HuH-7 (cell line): ENCODE measurements at places on chromosomes 3 and 15.

- DNase-seq: no peak
Measured at GRCh38 chr3:42681361-42682038, 3.8 kb upstream of the KLHL40 start.

DNA sequence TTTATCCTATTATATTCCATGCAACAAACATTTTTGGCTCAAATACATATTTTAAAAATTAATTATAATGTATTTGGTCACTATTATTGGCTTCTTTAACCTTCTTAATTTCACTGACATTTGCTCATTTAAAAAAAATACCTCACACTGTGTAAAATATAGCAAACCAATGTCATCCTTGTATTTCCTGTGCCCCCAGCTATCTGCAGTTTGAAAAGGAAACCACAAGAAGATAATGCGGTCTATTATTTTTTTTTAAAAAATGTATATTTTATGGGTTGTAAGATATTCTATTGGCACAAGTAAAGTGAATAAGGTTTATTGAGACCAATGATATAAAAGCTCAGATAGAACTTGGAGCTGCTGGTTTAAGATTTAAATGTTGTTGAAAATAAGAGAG, 904.2 kb downstream of the SI start:
- no peak for DNase-seq

DNA sequence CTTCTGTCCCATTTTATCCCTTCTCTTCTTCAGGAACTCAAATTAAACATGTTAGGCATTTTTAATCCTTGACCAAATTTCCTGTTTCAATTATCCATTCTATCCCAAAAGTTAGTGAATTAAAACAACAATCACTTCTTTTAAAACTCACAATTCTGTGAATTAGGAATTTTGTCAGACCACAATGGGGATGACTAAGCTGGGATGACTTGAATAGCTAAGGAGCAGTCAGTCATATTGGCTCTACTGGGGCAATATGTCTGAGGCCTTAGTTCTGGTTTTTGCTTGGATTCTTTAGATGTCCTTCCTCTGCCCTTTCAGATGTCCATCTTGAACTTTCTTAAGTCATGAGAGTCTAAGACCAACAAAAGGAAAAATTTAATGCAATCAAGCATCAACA, 178.2 kb upstream of the TGFBR2 start:
- DNase-seq: no peak

- DNase-seq: no peak
Measured at GRCh38 chr3:149424918-149425317, 47.5 kb upstream of the TM4SF1 start.

GRCh38 chr15:47349179-47349578, 368.1 kb upstream of the SEMA6D start:
- no peak for DNase-seq

DNA sequence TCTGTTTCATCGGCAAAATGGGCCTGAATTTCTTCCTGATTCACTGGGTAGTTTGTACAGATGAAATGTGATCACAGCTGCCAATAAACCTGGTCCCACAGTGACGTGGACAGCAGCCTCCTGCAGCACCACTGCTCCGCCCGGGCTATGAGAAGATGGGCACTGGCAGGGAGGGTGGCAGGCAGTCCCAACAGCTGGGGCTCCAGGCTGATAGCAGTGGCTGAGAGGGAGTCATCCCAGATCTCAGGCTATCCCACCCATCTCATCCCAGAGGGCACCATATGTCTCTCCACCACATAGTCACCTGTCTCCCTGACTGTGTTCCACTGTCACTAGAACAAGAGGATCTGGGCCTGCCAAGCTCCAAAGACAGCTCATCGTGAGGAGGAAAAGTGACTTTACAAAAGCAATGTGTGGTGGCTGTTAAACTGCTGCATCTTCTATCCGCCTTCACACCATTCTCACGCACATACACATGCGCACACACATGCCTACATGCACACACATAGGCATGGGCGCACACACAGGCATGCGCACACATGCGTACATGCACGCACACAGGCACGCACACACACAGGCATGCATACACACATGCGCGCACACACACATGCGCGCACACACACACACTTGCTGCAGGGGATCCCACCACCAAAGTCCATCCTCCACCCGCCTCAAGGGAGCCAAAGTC, 46.2 kb downstream of the RGMA start:
- DNase-seq: no peak

- no peak for DNase-seq
Measured at GRCh38 chr3:126105691-126106187, 21.8 kb upstream of the SLC41A3 start.

DNA sequence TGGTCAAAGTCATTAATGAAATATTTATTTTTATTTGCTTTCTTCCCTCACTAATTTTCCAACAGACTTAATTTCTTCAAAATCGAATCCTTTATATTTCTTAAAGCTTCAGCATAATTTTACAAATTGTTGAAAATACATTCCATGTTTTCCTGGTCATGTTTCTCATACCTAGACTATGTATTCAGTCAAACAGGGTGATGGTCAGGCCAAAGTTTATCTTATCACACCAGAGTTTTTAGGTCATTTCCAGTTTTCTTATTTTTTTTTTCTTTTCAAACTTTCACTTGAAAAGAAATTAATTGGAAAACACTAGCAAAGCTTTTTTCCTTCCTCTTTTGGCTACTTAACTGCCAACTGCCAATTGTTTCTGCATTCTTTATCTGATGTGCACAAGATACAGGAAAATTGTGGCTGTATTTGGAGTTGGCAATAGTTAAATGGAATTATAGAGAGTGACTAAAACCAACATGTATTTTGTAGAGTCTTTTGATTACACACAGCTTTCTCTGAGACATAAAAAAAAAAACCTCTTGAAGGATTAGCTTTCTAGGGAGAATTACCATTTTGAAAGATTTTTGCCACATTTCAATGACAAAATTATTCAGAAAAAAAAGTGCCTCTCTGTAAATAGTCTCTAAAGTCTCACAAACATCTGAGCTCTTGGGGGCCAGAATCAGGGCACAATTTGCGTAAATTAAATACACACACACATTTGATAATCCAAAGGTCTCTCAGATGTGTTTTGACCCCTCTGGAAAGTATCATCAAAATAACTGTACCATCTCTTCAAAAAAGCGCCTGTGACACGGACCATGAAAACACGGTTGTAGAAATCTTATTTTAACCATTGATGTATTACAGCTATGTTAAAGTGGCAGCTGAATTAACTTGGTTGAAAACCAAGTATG, 603.2 kb upstream of the KCNMB2 start:
- DNase-seq: no peak

DNA sequence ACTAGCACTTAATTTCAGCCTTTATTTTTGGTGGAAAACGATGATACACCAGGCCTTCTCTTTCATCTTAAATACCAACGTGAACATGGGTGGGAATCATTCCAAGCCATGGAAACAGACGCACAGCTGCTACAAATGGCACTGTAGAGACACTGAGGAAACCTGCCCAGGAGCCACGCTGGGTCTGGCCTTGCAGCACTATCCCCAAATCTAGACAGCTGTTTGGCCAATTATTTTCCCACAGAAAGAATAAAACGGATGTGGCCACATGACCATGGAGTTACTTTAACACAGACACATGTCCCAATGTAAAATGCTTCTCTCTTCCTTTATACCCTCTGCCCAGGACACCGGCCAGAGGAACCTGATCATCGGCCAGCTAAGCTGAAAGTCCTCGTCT, 83.6 kb upstream of the OCA2 start:
- DNase-seq: no peak

- no peak for DNase-seq
Measured at GRCh38 chr3:27878014-27878383, 155.9 kb upstream of the EOMES start.

- no peak for DNase-seq
Measured at GRCh38 chr3:62226601-62227339, 146.6 kb downstream of the FEZF2 start.

DNA sequence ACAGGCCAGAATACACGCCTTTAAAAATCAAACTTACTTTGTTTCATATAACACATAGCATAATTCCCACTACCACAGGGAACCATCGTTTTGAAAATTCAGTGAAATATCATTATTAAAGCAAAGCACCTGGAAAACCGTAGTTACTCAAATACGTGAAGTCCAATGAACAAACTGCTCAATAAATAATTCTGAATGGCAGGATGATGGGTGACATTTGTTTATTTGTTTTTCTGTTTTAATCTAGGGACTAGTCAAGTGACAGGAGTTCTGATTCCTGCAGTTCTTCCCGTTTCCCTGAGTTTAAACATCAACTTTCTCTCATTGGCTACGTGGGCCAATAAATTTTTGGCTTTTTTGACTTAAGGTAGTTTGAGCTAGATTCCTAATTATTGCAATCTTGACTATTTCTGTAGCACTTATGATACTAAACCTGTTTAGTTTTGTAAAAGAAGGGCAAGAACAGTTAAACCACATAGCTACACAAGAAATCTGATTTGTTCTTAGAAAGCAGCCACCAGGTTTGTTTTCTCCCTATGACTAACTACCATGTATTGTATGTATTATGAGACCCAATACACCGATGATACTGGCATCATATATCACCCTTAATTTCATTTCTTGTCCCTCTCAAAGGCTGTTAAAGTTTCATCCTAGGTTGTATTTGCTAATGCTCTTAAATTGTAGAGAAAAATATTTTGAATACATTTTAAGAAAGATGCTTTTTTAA, 411.2 kb downstream of the SHQ1 start:
- DNase-seq: no peak

GRCh38 chr3:29827756-29828155, 546.9 kb downstream of the RBMS3 start:
- no peak for DNase-seq

GRCh38 chr3:79366414-79366813, 401.4 kb downstream of the ROBO1 start:
- DNase-seq: no peak

GRCh38 chr3:7760718-7761117, 740.9 kb upstream of the LMCD1 start:
- no peak for DNase-seq

DNA sequence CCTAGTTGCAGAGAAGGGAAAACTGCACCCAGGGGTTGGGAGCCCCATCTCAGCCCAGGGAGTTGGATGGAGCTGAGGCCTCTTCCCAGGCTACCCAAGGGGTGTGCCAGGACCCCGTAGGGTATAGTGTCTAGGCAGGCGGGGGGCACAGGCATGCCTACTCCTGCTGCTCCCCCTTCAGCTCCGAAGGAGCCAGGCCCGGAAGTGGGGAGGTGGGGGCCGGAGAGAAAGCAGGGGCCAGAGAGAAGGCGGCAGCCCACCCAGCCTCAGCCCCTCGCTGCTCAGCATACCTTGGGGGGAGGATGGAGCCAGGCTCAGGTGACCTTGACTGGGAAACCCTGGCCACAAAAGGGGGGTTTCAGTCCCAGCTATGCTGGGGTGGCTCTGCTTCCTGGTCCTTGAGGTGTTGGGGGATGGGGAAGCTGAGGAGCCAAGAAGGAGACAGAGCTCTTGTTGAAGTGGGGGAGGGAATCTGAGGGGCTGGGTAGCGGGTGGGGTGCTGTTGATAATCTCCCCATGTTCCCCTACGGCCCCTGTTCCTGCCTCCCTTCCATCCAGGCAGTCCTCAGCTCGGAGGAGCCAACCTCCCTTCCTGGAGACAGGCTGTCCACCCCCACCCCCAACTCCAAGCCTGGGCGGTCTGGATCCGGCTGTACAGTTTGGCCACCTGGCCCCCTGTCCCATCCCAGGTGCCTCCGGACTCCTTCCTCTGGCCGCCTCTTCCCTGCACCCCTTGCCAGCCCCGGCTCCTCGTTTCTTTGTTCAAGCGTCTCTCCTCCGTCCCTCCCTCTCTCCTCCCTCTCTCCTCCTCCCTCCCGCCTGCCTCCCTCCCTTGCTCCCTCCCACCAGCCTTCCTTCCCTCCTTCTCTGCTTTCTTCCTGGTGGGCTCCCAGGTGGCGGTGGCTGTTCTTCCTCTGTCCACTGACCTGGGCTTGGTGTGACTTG, 1.7 kb downstream of the SEMA3F start:
- DNase-seq: no peak

- no peak for DNase-seq
Measured at GRCh38 chr3:51275111-51275805, 109.8 kb upstream of the MANF start.

DNA sequence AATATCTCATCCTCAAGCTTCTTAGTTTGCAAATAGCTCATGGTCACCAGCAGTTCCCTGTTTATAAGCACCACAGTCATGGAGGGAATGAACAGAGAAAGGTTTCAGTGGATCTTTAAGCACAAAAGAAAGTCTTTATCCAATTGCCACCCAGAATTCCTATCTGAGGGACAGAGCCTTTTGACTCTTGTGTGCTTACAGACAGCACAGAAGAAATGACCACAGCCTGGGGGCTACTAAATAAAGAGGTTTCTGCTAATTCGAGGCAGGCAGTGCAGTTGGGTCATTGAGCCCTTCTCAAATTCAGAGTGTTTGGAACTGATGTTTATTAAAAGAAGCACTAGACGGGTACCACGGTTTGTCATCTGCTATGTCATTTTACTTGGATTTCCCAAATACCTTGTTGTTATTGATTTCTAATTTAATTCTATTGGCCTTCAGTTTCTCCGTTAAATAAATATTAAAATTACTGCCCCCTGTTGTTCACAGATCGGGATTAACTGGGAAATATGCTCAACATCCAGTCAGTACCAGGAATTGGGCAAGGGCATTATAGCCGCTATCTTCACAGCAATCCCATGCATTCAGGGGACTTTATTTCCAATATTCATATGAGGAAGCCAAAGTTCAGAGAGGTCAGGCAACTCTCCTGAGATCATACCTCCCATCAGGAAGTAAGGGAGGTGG, 3.6 kb downstream of the PRICKLE2 start:
- no peak for DNase-seq

- no peak for DNase-seq
Measured at GRCh38 chr3:84961521-84962255, 2.9 kb downstream of the CADM2 start.

- no peak for DNase-seq
Measured at GRCh38 chr3:128616516-128617269, 33.9 kb downstream of the RPN1 start.
